ENCODE measurements at places on chromosomes 13 and 19. TPM values are rescaled to one million over a fixed set of nuclear protein-coding genes. Genes with fewer than 3 reads are reported as not detected.
A peak's percentile ranks its signal among the peaks of the same experiment; 100 is the strongest.

- no peaks in the 10 kb centered on the region for H3K4me1 ChIP-seq
- DNase-seq, result no peak
- H3K27ac ChIP-seq, result no peak overlapping the region
- H3K4me3 ChIP-seq, result no peak overlapping the region
These were observed 150.9 kb downstream of the URI1 start for GRCh38 chr19:30092721-30093569.

GRCh38 chr19:42563352-42564210 lies 31.1 kb downstream of the CEACAM8 start:
- no peak for DNase-seq
- H3K4me1 ChIP-seq, result no peaks in the 10 kb centered on the region
- H3K27ac ChIP-seq, result no peak overlapping the region
- H3K27me3 ChIP-seq, result no peaks in the 10 kb centered on the region

- no peak for DNase-seq
- H3K27me3 ChIP-seq, result peaks cover 3% of the 10 kb centered on the region
- no peaks in the 10 kb centered on the region for H3K36me3 ChIP-seq
- no peak overlapping the region for H3K4me3 ChIP-seq
- peaks cover 3% of the 10 kb centered on the region for H3K4me1 ChIP-seq
- no peak overlapping the region for H3K27ac ChIP-seq
These were observed 8.6 kb downstream of the LRRC4B start for GRCh38 chr19:50559636-50560035.

ARHGAP35 gene
- total RNA-seq, result 69.4 TPM

DNA sequence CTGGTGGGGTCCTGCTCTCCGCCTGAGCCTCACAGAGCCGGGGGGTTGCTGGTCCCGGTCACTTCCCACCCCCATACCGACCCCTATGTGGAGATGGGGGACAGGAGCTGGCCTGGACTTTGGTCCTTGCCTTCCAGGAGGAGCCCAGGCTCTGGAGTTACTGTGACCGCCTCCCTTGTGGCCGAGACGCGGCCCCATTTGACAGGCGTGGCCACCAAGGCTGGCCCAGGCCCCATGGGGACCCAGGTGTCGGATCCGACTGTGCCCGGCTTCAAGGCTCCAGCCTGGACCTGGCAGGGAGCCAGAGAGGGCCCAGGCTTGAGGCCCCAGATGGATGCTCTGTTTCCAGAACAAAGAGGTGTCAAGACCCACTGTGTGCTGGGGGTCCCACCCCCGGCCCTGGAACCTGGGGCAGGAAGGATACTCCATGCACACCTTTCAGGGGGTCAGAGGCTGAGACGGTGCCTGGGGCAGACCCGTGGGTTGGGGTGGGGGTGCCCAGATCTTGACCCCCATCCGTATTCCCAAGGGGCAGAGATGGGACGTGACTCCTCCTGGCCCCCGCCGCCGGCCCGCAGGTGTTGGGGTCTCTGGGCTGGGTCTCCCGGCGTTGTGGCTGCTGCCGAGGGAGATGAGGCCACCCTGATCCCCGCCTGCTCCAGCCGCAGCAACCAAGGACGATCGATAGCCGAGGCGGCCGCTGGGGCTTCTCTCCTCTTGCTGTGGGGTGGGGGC lies 47.8 kb upstream of the TCF3 start:
- DNase-seq, result no peak
- H3K4me3 ChIP-seq, result no peak overlapping the region
- H3K27ac ChIP-seq, result no peak overlapping the region
- H3K36me3 ChIP-seq, result no peaks in the 10 kb centered on the region

DNA sequence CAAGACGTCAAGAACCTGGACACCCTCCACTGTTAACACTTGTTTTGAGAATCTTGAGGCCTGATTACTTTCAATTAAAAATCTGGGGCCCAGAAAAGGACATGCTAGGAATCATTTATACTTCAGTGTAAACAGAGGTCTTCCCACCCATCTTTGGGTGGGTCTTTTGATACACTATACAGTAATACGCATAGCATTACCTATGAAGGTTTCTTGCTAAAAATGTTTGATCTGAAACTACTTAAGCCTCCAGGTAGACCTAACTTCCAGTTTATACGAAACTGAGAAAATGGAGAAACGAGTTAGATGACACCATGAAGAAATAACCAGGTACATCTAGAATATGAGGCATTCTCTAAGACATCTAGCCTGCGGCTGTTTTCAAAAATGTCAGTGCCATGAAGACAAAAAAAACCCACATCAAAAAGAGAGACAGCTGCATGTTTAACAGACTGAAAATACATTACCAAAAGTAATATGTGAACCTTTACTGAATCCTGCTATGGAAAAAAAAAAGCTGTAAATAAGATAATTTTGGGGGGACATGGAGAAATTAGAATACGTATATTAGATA lies 36.6 kb downstream of the TGDS start:
- H3K4me3 ChIP-seq, result no peak overlapping the region
- no peaks in the 10 kb centered on the region for H3K27me3 ChIP-seq
- no peak overlapping the region for H3K27ac ChIP-seq
- no peaks in the 10 kb centered on the region for H3K36me3 ChIP-seq

- DNase-seq, result no peak
- H3K27me3 ChIP-seq, result no peaks in the 10 kb centered on the region
- H3K27ac ChIP-seq, result peak overlapping the region; percentile 81
These were observed 889 bp downstream of the UBL5 start for GRCh38 chr19:9828551-9829063.

DNA sequence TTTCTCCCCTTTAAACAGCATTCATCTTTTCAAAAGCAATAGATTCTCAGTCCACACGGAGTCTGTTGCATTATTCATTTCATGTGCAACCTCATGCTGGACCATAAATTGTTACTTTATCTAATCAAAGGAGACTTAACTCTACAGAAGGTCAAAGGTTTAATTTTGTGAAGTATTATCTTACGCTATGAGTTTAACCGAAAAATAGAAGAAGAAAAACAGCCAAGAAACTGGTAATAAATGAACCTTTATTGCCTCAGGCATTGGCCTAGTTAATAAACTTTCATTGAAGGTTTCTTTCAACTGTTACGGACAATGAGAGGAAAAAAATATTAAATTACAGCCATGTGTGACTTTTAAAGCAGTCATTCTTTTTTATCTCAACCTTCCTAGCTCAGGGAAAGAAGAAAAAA lies 223.6 kb downstream of the DACH1 start:
- no peak overlapping the region for H3K27ac ChIP-seq
- H3K4me3 ChIP-seq, result no peak overlapping the region
- H3K4me1 ChIP-seq, result no peaks in the 10 kb centered on the region
- DNase-seq, result no peak

- H3K27me3 ChIP-seq, result no peaks in the 10 kb centered on the region
- no peaks in the 10 kb centered on the region for H3K36me3 ChIP-seq
- DNase-seq, result no peak
- H3K4me1 ChIP-seq, result no peaks in the 10 kb centered on the region
- H3K27ac ChIP-seq, result no peak overlapping the region
These were observed 1761.5 kb downstream of the PCDH9 start for GRCh38 chr13:65468628-65469027.

Measured in uterus (tissue), 4 donors.